Right hindlimb (tissue), 1 donor: ENCODE measurements at places on chromosomes 11 and 22.

DNA sequence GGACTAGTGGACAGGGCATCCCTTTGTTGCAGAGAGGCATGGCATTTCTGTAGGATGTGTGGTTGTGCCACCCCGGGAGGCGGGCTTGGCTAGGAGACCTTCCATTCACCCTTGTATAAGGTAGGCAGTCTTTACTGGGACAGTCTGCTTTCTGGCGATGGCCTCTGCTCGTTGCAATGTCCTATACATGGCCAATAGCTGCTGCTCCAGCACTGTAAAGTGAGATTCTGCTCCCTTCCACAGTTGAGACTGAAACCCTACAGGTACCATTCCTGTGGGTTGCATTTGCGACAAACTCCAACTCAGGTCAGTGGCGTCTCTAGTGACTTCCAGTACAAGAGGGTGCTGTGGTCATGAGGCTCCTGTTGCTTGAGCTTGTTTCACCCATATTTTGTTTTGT lies 20.4 kb upstream of the APOL3 start:
- no peak for DNase-seq

DNA sequence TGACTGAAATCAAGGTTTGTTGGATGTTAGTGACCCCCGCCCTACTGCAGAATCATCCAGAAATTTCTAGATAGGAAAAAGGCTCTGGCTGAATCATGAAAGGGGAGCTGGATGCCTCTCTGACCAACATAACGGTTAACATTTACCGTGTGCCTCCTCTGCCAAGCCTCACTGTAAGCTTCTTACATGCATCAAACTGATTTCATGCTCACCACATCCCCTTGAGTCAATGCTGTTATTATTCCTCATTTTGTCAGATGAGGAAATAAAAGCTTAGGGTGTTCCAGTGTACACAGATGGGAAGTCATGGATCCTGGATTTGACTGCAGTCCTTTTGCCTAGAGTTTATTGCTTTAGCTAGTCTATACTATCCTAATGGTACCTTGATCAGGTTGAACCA lies 5.9 kb upstream of the HMOX1 start:
- DNase-seq, result no peak

GRCh38 chr11:46676436-46677158 lies 23.8 kb downstream of the ARHGAP1 start:
- no peak for DNase-seq

GRCh38 chr11:69926376-69927050 lies 107.3 kb upstream of the FGF3 start:
- peak; percentile 13 for DNase-seq

GRCh38 chr11:73382747-73383146 lies 6.5 kb downstream of the RELT start:
- DNase-seq, result no peak

DNA sequence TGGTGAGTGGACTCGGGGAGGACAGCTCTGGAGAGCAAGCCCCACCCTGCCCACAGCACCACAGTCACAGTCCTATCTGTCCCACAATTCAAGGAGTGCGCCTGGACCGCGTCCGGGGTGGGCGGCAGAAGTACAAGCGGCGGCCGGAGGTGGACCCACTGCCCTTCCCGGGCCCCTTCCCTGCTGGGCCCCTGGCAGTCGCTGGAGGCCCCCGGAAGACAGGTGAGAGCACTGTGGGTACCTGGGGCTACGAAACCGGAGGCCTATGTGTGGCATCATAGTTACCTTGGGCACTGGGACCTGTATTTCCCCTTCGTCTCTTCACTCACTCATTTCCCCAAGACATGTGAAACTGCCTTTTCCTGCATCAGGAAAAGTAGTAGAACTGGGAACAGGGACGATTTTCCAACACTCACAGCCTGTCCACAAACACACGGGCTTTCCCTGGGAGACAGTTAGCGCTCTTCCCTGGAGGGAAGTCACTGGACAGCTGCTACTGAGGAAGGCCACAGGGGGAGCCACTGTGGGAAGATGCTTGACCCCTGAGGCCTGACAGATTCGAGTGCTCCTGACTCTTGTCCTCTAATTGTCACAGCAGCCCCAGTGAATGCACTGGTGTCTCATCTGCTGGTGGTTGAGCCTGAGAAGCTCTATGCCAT lies 3.1 kb downstream of the TRMT112 start:
- DNase-seq, result no peak

DNA sequence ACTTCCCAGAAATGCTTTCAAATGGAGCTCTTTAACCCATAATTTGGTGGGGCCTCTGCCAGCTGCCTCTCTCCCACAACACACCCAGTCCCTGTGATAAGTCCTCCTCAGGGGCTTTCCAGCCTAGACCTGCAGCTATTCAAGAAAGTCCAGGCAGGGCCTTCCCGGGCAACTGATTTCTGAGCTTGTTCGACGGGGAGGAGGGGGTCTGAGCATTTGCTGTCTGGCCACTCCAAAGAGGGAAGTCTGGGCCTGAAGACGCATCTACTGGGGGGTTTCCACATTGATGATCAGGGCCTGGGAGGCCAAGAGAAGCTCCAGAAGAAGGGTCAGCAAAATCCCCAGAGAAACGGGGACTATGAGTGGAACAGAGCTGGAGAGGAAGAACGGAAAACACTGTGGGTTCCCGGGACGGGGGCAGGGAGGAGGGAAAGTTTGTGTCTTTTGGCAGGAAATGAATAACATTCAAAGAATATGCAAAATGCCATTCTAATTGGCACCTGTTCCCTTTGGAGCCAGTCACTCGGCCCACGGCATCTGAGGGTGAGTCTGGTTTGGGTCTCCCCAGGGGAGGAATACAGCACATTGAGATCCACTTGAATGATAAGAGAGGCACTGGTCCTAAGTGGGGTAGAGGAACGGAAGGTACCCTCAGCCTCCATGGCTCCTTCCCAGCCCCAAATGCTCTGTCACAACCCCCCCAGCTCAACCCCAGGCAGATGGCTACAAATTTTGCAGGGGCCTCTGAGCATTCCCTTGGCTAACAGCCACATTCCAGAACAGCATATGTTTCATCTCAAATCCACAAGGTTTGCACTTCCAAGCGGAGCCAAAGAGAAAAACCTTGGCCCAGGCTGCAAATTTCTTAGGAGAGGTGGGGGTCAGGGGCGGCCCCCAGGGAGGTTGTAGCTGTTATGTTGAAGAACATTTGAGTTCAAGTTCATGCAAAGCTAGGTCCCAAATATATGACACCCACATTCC lies 72.0 kb downstream of the RPUSD4 start:
- DNase-seq, result peak; percentile 84

GRCh38 chr11:132101881-132102280 lies 731.5 kb downstream of the NTM start:
- no peak for DNase-seq
